ENCODE measurements at places on chromosomes 6 and 20.

- no peak for DNase-seq
Observed at GRCh38 chr6:136788069-136788902, 4.0 kb downstream of the MAP3K5 start.

DNA sequence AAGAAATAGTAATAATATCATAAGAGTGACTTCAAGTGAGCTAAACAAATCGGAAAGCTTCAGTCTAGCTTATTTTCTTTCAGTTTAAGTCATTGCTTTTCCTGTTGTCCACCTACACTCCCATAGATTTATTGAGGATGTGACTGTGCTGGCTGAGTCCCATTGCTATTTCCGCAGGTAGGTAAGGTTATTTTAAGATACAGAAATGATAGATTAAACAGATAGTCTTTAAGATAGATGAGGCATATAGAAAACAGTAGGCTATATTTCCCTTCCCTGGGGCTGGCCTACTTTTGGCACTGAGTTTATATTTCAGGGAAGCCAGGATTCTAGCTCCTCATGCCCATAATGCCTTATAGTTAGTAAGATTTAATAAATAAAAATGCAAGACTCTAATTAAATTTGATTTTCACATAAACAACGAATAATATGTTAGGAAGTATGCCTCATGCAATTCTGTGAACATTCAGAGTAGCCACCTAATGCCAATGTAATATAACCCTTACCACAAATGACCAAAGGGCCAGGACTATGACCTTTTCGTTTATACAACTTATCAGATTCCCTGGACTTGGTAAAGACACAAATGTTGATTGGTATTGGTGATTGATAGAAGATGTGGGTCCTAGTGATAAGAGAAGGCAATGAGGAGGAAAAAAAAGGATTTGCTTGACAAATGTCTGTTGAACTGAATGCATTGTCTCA, 1079.3 kb downstream of the EPHA7 start:
- no peak for DNase-seq

DNA sequence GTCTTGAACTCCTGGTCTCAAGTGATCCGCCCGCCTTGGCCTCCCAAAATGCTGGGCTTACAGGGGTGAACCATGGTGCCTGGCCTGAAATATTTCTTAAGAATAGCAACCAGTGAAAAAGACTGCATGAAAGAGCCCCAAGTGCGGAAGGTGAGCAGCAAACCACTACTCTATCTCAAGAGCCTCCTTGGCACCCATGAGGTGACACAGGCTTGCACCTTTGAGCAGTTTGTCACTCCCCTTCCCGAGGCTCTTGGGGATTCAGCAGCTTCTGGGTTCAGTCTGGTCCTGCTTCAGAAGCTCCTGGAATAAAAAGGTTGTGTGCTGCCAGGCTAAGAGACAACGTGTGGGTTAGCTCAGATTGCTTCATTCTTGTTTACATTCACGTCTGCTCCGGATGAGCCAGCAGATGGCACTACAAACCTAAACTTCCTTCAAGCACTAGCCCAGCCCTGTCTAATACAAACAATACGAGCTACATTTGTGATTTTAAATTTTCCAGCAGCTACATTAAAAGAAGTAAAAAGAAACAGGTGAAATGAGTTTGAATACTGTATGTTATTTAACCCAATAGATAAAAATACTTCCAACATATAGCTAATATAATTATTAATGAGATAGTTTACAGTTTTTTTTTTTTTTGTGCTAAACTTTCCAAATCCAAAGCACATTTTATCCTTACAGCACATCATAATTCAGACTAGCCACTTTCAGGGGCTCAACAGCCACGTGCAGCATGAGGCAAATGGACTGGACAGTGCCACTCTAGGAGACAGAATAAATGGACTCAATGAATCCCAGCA, 46.2 kb downstream of the GJA10 start:
- DNase-seq = peak; percentile 86

DNA sequence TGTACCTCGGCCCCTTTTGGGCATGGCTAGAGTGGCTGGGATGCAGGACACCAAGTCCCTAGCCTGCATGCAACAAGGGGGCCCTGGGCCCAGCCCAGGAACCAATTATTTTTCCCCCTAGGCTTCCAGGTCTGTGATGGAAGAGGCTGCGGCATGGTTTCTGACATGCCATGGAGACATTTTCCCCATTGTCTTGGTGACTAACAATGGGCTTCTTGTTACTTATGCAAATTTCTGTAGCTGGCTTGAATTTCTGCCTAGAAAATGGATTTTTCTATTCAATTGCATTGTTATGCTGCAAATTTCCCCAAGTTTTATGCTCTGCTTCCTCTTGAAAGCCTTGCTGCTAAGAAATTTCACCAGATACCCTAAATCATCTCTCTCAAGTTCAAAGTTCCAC, 1269.6 kb upstream of the CITED2 start:
- no peak for DNase-seq

- DNase-seq = no peak
Observed at GRCh38 chr6:79954849-79955248, 7.5 kb upstream of the ELOVL4 start.

- no peak for DNase-seq
Observed at GRCh38 chr6:109713097-109713496, 22.0 kb downstream of the FIG4 start.

GRCh38 chr20:33866398-33867100, 55.4 kb downstream of the CHMP4B start:
- no peak for DNase-seq

DNA sequence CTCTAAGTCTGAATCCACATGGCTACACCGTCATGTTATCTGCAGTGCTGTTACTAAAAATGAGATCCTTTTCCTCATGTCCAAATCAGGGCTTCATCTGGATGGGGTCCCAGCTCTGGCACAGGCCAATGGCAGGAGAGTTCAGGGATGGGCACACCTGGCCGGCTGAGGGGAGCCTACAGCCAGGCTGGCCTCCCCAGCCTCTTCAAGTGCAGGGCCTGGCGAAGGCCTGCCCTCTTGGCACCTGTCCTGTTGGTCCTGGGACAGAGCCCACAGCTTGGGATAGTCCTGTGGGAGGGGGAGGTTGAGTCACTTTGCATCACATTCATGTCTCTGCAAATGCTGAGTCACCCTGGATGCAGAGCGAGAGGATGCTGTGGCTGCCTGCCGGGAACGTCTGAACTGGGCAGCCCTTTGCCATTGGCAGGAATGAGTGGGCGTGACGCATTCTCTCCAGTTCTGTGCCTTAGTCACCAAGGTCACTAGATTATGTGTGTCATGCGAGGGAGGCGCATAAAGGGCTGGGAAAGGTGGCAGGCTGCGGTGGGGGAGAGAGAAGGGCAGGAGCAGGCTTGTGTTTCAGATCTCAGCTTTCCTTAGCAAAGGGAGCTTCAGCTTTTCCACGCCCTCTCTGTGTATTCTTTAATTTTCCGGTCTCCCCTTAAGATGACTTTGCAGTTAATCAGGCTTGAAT, 223.2 kb upstream of the ECI2 start:
- peak; percentile 98 for DNase-seq

DNA sequence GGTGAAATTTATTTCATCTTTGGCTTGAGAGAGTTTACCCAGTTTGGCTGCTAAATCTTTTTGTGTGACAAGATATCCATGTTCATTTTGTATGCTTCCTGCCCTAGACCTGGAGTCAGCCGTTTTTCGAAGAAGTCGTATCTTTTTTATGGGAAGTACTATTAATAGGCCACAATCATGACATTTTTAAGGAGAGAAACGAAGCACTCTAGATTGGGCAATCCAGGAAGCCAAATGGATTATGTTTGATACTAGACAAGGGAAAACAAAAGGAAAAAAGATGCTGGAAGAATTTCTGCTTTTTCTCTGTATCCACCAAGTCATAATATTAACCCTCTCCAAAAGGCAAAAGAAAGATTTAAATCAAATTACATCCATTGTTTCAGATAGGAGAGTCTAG, 214.6 kb downstream of the HDGFL1 start:
- no peak for DNase-seq

DNA sequence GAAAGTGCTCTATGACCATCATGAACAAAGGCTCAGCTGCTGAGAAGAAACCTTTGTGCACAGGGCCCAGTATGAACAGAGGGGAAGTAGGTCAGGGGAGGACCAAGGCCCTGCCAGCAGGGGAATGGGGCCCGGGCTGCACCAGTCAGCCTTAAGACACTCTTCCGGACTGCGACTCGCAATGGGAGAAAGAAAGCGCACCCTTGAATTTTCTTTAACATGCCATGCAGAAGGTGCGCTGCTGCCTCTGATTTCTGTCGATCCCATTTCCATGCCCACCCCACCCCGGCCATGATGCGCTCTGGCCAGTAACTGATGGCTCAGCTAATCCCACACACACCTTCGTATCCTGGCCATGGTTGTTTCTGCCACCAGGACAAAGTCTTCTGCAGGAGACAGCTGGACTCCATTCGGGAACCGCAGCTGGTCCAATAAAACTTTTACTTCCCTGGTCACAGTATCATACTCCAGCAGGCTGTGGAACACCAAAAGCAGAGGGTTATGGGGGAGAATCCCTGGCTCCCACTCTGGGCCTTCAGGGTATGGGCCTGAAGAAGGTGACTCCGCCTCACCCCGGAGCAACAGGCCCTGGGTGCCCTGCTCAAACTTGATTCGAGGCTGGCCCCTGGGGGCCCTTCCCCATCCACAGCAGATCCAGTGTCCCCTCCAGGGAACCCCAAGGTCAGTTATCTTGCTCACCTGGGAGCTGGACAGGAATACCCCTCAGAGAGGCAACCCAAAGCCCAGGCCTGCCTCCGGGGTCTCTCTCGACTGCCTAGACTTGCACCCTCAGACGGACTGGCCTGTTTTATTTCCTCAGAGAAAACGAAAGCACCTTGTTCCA, 20.3 kb downstream of the CST7 start:
- no peak for DNase-seq

GRCh38 chr20:39042279-39043150, 80.4 kb downstream of the DHX35 start:
- DNase-seq = no peak

GRCh38 chr20:35447082-35447789, 8.2 kb upstream of the CEP250 start:
- DNase-seq = peak; percentile 93

DNA sequence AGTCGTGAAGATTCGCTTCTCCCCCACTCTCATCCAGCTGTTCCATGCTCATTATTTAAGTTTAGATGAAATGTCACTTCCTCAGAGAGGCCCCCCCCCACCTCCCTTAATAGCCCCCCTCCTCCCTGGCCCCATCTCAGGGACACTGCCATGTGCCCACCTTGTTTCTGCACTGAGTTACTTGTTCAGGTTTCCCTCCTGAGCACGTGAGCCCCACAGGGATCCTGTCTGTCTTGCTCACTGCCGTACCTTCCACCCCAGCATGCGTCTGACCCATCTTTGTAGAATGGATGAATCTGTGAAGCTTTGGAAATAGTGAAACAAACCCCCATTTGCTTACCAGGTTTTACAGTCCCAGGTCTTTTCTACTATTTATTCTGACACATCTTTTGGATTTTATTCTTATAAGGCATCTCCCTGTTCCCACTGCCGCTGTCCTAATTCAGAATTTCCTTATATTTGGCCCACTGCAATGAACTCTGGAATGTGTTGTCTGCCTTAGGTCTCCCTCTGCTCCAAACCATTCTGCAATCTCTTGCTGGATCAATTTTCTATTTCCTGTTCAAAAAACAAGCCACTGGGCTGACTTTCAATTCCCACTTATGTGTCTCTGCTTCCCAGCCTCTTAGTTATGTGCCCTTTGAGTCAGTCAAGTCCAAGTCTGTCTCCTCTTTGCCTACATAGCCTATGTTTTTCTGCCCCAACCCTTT, 136.5 kb upstream of the ECI2 start:
- no peak for DNase-seq

DNA sequence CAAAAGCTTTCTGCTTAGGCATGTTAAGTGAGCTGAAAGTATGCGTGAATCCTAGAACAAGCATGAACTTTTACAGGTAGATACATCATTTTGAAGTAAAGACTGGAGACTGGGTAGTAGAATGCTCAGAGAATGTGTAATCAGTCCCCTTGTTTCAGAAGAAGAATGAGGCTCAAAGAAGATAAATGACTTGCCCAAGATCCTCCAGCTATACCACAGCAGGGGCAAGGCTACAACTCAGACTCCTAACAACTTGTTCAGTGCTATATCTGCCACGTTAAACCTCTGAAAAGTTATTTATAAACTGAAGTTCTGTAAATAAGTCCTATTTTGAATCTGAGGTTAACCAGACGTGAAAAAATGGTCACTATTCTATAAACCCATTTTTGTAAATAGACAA, 2.9 kb downstream of the RIPOR2 start:
- no peak for DNase-seq

- DNase-seq = no peak
Observed at GRCh38 chr6:18216411-18216810, 47.9 kb downstream of the DEK start.

- no peak for DNase-seq
Observed at GRCh38 chr6:130207979-130208649, 14.6 kb downstream of the SAMD3 start.

DNA sequence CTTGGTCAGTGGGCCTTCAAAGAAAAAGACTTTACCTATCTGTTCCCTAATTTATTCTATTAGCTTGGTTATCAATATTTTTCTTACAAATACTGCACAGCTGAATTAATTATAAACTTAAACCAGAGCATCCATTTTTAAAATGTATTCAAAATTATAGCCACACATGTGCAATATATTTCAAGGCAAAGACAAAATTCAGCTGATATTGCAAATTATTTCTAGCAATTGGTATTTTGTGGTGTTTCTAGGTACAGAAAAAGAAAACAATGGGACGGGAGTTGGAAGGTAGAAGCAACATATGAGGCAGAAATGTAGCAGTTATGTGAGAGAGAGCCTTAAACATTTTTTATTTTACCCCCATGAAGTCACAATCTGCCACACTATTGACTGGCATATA, 64.9 kb downstream of the MAP3K7 start:
- DNase-seq = no peak

- no peak for DNase-seq
Observed at GRCh38 chr6:135006386-135006914, 48.2 kb downstream of the HBS1L start.

DNA sequence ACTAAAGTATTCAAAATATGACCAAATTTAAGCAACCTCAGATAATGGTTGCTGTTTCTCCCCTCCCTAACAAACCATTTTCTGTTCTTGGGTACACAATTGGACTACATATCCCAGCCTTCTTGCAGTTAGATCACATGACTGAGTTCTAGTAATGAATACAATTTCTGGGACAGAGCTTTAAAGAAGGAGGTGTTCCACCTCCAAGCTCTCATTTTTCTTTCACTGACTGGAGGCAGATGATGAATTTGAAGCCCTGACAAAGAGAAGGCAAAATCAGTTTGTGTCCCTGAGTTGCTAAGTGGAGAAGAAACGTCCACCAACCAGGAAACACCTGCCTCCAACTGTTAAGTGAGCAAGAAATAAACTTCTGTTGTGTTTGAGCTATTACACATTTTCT, 117.2 kb downstream of the LCA5 start:
- DNase-seq = peak; percentile 54

- DNase-seq = no peak
Observed at GRCh38 chr6:45707176-45707575, 308.5 kb downstream of the CLIC5 start.

DNA sequence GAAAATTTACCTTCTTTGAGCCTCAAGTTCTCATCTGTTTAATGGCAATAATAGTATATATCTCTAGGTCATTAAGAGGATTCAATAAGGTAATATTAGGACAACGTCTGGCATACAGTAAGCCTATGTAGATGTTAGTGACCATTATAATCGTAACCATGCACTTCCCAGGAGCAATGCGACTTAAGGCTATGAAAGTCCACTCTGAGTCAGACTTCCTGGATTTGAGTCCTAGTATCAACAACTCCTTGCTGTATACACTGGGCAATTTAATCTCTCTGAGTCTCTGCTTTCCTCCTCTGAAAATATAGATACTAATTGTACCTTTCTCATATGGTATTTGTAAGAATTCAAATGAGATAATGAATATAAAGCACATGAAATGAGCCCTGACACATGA, 168.1 kb upstream of the HDDC2 start:
- DNase-seq = no peak

- no peak for DNase-seq
Observed at GRCh38 chr6:163355426-163355991, 59.0 kb upstream of the QKI start.
